Activated T-helper 17 cell treated with anti-CD3 and anti-CD28 coated beads, Interleukin-2, amount 50 U/mL, for 72 hours (primary cell): ENCODE measurements at places on chromosomes 2 and 18. TPM values are rescaled to one million over a fixed set of nuclear protein-coding genes. Genes with fewer than 3 reads are reported as not detected.

Gene TUBA4B
- not detected for total RNA-seq

Gene CYP27A1
- total RNA-seq: not detected

Gene MAIP1
- total RNA-seq: 22.8 TPM

Gene CRACDL
- total RNA-seq: 0.16 TPM

Gene EGR4
- 0.29 TPM for total RNA-seq

Gene TLX2
- 0.39 TPM for total RNA-seq

Gene ZBTB14
- total RNA-seq: 13.2 TPM

Gene LOXHD1
- not detected for total RNA-seq

Gene ABCA12
- total RNA-seq: not detected

DNA sequence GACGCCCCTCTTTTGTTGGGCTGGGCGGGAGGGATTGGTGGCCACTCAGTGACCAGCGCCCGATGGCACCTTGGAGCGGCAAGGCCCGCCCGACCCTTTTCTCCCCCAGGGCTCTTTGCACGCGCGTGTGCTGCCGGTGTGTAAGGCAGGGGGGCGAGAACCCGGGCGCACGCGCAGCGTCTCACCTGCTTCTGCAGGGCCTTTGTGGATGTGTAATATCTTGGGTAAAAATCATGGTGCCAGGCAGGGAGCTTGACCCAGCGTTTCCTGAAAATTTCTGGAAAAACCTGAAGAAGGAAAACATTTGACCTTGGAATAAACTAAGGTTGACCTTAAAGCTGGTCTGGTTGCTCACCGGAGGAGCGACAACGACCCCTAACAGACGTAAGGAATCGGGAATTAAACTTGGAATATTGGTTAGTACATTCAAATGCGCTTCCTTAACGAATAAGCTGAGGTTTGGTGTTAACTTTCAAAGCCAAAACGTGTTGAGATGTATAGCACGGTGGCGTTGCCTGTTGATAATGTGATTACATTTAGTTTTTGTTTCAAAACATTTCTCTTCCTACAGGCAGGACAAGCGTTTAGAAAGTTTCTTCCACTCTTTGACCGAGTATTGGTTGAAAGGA, 438 bp downstream of the HSPE1 start:
- peak overlapping the region; percentile 98 for H3K4me3 ChIP-seq
- H3K36me3 ChIP-seq: peaks cover 91% of the 10 kb centered on the region
- peak overlapping the region; percentile 95 for H3K27ac ChIP-seq
- H3K27me3 ChIP-seq: no peaks in the 10 kb centered on the region
- peak; percentile 2 for ATAC-seq

- peaks cover 19% of the 10 kb centered on the region for H3K4me1 ChIP-seq
- peaks cover 32% of the 10 kb centered on the region for H3K36me3 ChIP-seq
- H3K4me3 ChIP-seq: peak overlapping the region; percentile 97
- no peaks in the 10 kb centered on the region for H3K27me3 ChIP-seq
- peak; percentile 41 for ATAC-seq
- peak overlapping the region; percentile 96 for H3K27ac ChIP-seq
Measured at GRCh38 chr2:241882091-241882625, 12.6 kb downstream of the RTP5 start.

GRCh38 chr2:176242276-176242675, 27.0 kb upstream of the MTX2 start:
- no peak overlapping the region for H3K4me3 ChIP-seq
- H3K27ac ChIP-seq: no peak overlapping the region
- H3K27me3 ChIP-seq: peaks cover 31% of the 10 kb centered on the region
- H3K4me1 ChIP-seq: no peaks in the 10 kb centered on the region
- no peaks in the 10 kb centered on the region for H3K36me3 ChIP-seq

DNA sequence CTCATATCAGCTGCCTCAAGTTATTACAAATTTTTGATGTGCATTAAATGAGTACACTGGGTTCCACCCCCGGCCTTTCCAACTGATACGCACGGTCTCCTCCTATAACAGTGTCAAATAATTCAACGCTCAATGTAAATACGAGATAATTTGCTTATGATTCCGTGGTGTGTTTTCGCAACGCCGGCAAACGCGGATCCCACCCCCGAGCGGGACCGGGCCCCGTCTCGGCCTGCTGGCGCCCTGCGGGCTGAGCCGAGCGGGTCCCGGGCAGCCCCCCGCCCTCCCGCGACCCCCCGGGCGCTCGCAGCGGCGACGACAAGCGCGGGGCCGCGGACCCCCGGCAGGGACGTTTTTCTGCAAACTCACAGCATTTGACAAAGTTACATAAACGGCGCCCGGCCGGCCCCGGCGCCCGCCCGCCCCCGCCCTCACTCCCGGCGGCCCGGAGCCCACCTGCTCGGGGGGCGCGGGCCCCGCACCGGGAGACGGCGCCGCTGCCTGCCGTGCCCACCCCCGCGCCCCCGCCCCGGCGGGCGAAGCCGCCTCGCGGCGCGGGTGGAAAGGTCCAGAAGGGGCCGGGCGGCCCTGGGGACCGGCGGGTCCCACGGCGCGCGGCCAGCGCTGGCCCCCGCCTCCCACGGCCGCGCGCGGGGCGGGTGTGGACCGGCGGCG, 762 bp downstream of the HDAC4 start:
- ATAC-seq: no peak
- peak overlapping the region; percentile 90 for H3K4me3 ChIP-seq
- H3K36me3 ChIP-seq: no peaks in the 10 kb centered on the region
- H3K4me1 ChIP-seq: peaks cover 27% of the 10 kb centered on the region
- H3K27ac ChIP-seq: peak overlapping the region; percentile 85
- no peaks in the 10 kb centered on the region for H3K27me3 ChIP-seq

GRCh38 chr2:86512034-86512433, 51.2 kb downstream of the CHMP3 start:
- no peak overlapping the region for H3K27ac ChIP-seq
- ATAC-seq: no peak
- peaks cover 37% of the 10 kb centered on the region for H3K36me3 ChIP-seq
- H3K4me3 ChIP-seq: no peak overlapping the region
- no peaks in the 10 kb centered on the region for H3K4me1 ChIP-seq

DNA sequence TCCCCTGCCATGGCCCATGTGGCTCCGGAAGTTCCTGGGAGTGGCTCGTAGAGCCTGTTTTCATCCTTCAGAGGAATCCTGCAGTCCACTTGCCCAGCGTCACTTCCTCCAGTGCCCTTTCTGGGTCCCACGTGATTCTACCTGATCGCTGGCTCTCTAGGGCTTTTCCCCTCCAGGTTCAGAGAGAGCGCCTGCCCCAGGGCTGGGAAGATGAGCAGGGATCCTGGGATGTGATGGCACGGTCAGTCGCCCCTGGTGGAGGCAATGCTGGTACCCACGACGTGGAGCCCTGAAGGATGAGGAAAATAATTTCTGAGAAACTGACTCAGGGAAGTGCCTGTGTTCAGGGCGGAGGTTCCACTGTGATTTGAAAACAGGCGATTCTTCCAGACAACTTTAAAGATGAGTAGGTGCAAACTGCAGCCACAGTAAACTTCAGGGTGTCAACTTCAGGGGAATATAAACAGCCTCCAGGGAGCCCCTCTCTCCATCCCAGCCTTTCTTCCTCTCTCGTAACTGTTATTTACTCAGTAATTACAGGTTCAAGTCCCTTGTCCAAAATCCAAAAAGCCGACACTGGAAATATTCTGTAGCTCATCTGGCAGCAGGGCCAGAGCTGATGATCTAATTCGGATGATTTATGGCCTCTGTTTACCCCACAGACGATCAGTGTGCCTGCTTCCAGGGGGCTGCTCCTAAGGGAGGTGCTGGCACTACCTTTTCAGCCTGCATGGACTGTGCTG, 105.9 kb downstream of the AGAP1 start:
- no peak for ATAC-seq
- H3K27me3 ChIP-seq: peaks cover 4% of the 10 kb centered on the region
- no peak overlapping the region for H3K4me3 ChIP-seq

- no peak for ATAC-seq
- H3K4me1 ChIP-seq: no peaks in the 10 kb centered on the region
- no peaks in the 10 kb centered on the region for H3K27me3 ChIP-seq
- no peak overlapping the region for H3K4me3 ChIP-seq
Measured at GRCh38 chr2:105606081-105606480, 138.6 kb upstream of the NCK2 start.

GRCh38 chr2:100957996-100958653, 44.0 kb upstream of the RPL31 start:
- no peak for ATAC-seq
- H3K27ac ChIP-seq: no peak overlapping the region
- peaks cover 11% of the 10 kb centered on the region for H3K4me1 ChIP-seq
- no peaks in the 10 kb centered on the region for H3K36me3 ChIP-seq
- H3K27me3 ChIP-seq: no peaks in the 10 kb centered on the region

DNA sequence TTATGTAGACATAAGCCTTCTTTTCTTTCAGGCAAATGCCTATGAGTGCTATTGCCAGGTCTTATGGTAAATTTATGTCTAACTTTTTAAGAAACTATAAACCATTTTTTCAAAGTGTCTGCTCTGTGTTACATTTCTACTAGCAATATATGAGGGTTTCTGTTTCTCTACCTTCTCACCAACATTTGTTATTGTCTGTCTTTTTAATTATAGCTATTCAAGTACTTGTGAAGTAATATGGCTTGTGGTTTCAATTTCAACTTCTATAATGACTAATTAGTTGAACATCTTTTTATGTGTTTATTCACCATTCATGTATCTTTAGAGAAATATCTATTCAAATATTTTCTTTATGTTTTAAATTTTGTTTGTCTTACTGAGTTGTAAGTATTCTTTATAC, 213.1 kb upstream of the MC4R start:
- H3K27me3 ChIP-seq: no peaks in the 10 kb centered on the region
- no peak overlapping the region for H3K27ac ChIP-seq
- ATAC-seq: no peak
- H3K36me3 ChIP-seq: no peaks in the 10 kb centered on the region

- H3K27me3 ChIP-seq: no peaks in the 10 kb centered on the region
- H3K4me3 ChIP-seq: no peak overlapping the region
- no peak for ATAC-seq
- H3K4me1 ChIP-seq: peaks cover 56% of the 10 kb centered on the region
- H3K36me3 ChIP-seq: peaks cover 97% of the 10 kb centered on the region
- peak overlapping the region; percentile 42 for H3K27ac ChIP-seq
Measured at GRCh38 chr2:105889046-105889445, 144.3 kb downstream of the NCK2 start.

GRCh38 chr2:207658156-207658555, 33.0 kb upstream of the METTL21A start:
- H3K27me3 ChIP-seq: no peaks in the 10 kb centered on the region
- no peaks in the 10 kb centered on the region for H3K4me1 ChIP-seq
- no peak overlapping the region for H3K27ac ChIP-seq
- H3K4me3 ChIP-seq: no peak overlapping the region
- no peaks in the 10 kb centered on the region for H3K36me3 ChIP-seq
